Stimulated activated CD4-positive, alpha-beta T cell treated with anti-CD3 and anti-CD28 coated beads, Interleukin-4, amount 100 ng/mL, for 4 hours (primary cell): ENCODE measurements at places on chromosomes 3 and 15.

GRCh38 chr3:37945156-37945806 lies 45.3 kb upstream of the VILL start:
- DNase-seq: no peak

DNA sequence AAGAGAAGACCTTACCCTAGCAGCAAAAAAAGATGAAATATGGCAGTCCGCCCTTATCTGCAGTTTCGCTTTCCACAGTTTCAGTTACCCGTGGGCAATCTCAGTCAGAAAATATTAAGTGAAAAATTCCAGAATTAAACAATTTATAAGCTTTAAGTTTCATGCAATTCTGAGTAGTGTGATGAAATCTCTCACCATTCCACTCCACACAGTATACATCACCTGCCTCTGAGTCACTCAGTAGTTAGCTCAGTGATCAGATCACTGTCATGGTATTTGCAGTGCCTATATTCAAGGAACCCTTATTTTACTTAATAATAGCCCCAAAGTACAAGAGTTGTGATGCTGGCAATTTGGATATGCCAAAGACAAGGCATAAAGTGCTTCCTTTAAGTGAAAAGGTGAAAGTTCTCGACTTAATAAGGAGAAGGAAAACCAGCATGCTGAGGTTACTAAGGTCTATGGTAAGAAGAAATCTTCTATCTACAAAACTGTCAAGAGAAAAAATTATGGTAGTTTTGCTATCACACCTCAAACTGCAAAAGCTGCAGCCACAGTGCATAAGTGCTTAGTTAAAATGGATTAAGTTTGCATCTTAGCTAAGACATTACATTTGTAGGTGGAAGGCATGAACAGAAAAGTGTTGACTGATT lies 48.1 kb downstream of the HSPBAP1 start:
- DNase-seq: no peak

- no peak for DNase-seq
Observed at GRCh38 chr3:52529376-52530333, 4.0 kb downstream of the NT5DC2 start.

DNA sequence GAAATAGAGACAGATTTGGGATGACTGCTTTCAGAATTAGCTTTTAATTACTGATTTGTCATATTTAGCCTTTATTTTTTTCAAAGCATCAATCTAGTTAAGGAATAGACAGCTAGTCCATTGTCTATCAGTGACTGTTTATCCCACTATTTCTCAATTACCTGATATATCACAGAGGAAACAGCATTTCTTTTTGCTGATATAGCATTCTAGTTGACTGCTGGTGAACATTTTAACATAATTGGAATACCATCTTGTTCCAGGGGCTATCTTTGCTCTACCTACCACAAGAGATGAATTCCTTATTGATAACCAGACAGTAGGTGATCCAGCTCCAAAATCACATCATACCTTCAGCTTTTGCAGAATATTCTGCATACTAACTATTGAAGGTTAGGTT lies 982.7 kb downstream of the SQOR start:
- DNase-seq: no peak

DNA sequence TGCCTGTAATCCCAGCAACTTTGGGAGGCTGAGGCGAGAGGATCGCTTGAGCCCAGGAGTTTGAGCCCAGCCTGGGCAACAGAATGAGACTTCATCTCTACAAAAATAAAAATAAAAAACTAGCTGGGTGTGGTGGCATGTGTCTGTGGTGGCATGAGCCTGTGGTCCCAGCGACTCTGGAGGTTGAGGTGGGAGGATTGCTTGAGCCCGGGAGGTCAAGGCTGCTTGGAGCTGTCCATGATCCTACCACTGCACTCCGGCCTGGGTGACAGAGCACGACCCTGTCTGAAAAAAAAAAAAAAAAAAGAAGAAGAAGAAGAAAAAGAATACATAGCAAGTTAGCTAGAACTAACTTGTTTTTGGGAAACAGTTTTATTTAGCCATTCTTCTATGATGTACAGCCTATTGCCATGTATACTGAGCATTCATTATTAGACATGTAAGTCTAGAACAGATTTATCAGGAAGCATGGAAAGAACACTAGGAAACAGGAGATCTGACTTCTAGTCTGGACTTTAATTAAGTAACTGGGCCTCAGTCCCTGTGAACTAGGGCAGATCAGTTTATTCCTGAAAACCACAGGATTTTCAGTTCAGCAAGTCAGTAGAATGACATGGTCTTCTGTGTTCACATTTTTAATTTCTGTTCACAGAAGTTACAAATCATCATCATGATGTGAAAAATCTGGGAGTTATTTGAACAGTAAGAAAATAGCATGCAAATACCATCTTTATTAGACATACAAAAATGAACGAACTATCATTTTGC lies 65.5 kb downstream of the KAT2B start:
- DNase-seq: no peak
